ENCODE measurements at places on chromosomes 13 and 19.

- DNase-seq = no peak
Observed at GRCh38 chr13:24313439-24313838, 4.1 kb downstream of the C1QTNF9 start.

DNA sequence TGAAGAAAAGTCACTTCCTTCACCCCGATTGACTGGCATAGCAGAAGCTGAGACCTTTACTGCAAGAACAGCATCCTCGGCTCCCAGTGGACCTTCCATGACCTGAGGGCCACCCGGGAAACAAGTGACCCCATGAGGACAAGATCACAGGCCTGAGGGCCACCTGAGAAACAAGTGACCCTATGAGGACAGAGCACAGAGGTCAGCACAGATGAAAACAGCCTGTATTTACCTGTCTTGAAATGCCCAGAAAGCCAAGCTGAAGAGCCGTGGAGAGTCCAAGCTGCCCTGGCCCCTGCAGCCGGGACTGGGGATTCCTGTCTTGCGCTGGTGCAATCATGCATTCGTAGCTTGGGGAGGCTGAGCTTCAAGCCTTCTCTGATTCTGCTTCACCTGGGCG is 114.2 kb upstream of the SPACA7 start:
- DNase-seq = no peak

DNA sequence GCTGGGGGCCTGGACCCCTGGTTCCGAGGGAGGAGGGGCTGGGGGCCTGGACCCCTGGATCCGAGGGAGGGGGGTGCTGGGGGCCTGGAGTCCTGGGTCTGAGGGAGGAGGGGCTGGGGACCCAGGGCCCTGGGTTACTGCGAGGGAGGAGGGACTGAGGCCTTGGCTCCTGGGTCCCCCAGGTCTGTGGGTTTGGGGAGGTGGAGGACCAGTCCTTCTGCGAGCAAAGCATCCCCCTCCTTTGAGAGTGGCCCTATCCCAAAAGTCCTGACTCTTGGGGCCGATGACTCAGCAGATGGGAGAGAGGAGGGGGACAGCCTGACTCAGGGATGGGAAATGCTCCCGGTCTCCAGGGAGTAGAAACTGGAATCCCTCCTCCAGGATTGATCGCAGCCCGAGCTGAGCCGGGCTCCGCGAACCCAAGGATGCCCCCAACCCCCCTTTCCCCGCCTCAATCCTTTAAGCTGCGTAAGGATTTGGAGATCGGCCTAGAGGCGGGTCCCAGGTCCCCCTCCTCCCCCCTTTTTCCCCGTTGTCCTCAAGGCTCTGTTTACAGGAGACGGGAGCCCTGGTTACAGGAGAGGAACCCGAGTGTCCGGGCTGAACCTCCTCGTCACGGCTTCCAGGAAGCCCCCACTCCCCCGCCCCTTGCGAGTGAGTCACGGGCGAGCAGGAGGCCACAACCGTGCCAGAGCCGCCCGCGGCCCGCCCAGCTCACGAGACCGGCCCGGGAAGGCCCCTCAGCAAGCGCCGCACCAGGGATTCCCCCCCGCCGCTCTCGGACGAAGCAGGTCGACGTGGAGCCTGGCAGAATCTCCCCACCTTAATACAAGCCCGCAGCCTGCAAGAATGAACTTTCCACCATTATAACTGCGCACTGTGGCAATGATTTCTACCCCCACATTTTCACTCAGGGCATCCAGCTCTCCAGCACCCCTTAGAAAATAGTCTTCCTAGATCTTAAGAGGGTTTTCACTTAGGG is 3.0 kb upstream of the ZFP36 start:
- peak; percentile 89 for DNase-seq

DNA sequence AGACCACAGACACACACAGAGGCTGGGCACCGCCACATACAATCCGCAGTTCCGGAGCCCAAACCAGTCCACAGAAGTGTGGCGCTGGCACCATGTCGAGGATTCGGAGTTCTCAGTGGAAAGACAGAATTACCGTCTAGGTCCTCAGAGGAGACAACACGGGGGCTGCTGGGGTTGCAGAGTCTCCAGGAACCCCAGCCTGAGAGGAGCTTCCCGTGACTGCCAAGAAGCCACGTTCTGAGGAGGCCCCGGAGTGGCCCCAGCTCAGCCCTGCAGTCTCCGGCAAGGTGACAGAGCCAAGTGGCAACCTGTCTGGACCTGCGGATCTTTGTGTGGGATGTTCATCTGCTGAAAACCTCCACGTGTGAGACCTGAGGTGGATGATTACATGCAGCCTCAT is 7.3 kb upstream of the ADPRHL1 start:
- DNase-seq = no peak

- DNase-seq = no peak
Observed at GRCh38 chr19:45529420-45529785, 22.1 kb downstream of the VASP start.

GRCh38 chr13:101639711-101640110 is 187.2 kb downstream of the ITGBL1 start:
- no peak for DNase-seq

DNA sequence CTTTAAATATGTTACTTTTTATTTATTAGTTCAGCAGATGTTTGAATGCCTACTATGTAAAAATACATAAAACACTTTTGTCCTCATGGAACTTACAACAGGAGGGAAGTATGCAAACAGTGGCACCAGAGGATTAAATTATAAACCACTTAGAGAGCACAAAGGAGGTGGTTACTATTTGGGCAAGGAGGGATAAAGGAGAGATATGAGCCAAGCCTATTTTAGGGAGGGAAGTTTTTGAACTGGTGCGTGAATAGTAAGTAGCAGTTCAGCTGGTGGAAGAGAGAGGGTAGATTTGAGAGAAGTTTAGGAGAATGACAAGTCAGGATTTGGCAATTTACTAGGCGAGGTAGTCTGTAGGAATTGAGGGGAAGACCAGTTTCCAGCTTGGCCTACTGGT is 8.6 kb downstream of the AKAP11 start:
- no peak for DNase-seq

DNA sequence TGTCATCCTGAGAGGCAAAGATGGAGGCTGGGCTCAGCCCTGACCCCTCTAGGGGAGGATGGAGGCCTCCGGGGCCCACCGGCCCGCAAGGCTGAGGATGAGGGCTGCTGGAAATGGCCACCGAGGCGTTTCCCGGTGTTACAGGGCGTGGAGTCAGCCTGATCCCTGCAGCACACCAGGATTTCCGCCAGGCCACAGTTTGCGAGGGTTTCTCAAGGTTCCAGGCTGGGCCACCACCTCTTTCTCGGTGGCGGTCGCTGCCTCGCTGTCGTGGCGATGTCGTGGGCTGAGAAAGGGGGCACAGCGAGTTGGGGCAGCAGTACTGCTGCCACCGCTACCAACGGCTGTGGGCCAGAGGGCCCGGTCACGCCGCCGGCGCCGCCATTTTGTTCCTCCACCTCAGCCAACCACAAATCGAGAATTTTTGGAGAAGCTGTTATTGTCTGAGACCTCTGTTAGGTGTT is at the start of gene CSNK1A1L:
TSS of gene CSNK1A1L (minus strand) at position 414 of the 464 bp plus-strand sequence. CDS start at position 6, 408 bp downstream.
- DNase-seq = no peak

- no peak for DNase-seq
Observed at GRCh38 chr13:43235028-43235427, 211.6 kb downstream of the DNAJC15 start.

DNA sequence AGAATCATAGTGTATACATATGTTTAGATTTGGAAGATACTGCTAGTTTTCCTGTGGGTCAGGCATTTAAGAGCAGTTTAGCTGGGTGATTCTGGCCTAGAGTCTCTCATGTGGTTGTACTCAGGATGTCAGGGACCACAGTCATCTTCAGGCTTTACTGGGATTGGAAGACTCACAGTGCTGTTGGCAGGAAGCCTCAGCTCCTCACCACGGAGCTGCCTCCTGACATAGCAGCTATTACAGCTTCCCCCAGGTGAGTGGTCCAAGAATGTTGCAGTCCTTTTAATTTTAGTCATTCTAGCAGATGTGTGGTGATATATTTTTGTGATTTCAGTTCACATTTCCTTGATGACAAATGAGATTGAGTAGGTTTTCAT is 16.9 kb upstream of the GPR18 start:
- DNase-seq = no peak

- no peak for DNase-seq
Observed at GRCh38 chr13:90770334-90770733, 577.2 kb upstream of the MIR17HG start.

- no peak for DNase-seq
Observed at GRCh38 chr19:12983542-12984142, 11.6 kb upstream of the NFIX start.

- no peak for DNase-seq
Observed at GRCh38 chr19:49896863-49897621, at the start of gene IL4I1. Gene IL4I1 (minus strand): TSS chr19:49896887. CDS start chr19:49896160, 727 bp downstream.

GRCh38 chr13:98141509-98142379 is 1.1 kb upstream of the FARP1 start:
- DNase-seq = no peak

DNA sequence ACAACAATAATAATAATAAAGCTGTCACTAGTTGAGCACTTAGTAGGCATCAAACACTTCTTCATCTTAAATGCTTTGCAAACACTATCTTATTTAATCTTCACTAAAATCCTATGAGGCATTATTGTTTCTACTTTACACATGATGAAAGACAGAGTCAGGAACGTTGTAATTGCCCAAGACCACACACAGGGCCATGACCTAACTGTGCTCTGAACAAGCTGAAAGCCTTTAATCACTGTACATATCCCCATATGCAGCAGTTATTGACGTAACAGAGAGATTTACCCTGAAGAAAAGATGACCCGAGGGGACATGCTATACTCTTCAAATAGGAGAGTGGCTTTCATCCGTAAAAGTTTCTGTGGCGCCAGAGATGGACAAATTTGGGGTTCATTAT is 53.0 kb downstream of the SACS start:
- DNase-seq = no peak

GRCh38 chr13:87130423-87130822 is 540.7 kb upstream of the SLITRK5 start:
- DNase-seq = no peak

DNA sequence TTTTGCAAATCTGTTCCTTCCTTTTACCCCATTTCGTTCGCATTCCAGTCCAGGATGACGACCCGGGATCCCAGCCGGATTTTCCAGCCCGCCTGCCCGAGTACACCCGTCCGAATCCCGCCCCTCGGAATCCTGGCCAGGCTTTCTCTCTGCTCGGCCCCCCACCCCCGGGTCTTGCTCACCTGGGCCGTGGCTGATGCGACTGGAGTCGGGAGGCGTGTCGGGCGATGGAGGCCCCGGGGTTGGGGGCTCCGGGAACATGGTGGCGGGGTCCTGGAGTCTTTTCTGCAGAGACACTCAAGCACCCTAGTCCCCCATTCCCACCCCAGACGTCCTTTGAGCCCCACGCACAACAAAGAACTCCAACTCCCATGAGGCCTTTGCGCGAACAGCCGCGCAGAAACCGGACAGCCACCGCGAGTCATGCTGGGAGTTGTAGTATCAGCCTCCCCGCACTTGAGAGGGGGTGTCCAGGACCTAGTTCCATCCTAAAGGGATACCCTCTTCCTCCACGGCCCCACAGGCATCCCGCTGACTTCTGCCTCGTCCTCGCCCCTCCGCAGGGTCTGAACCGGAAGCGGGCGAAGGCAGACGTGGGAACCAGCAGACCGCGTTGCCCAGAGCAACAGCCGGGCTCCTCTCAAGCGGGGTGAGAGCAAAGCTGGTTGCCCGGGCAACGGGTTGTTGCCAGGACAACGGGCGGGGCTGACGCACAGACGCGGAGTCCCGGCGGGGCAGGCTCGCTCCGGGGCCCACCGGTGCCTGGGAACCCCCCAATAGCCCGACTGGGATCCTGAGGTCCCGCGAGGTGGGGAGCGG is 1.1 kb downstream of the SYT5 start:
- no peak for DNase-seq

GRCh38 chr19:7873304-7874075 is 700 bp downstream of the PRR36 start:
- no peak for DNase-seq

- DNase-seq = no peak
Observed at GRCh38 chr19:49084206-49085019, 838 bp upstream of the SNRNP70 start.

DNA sequence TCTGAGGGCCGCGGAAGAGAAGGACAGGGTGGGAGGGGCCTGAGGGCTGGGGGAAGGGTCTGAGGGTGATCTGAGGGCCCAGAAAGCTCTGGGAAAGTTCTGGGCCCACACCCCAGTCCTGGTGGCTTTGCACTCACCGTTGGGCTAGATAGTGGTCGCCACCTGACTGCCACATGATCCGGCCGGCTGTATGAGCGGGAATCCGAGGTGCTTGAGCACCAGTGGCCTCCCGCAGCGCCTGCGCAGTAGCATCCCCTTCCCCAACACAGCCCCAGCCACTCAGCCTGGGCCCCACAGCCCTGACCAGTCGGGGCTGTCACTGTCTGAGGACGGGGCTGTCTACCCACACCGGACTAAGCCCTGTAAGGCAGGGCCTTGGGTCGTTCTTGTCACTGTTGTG is 15.0 kb downstream of the PRODH2 start:
- no peak for DNase-seq

- no peak for DNase-seq
Observed at GRCh38 chr13:71722206-71722605, 144.8 kb downstream of the DACH1 start.

GRCh38 chr13:74871369-74872070 is 610.4 kb downstream of the TBC1D4 start:
- no peak for DNase-seq

DNA sequence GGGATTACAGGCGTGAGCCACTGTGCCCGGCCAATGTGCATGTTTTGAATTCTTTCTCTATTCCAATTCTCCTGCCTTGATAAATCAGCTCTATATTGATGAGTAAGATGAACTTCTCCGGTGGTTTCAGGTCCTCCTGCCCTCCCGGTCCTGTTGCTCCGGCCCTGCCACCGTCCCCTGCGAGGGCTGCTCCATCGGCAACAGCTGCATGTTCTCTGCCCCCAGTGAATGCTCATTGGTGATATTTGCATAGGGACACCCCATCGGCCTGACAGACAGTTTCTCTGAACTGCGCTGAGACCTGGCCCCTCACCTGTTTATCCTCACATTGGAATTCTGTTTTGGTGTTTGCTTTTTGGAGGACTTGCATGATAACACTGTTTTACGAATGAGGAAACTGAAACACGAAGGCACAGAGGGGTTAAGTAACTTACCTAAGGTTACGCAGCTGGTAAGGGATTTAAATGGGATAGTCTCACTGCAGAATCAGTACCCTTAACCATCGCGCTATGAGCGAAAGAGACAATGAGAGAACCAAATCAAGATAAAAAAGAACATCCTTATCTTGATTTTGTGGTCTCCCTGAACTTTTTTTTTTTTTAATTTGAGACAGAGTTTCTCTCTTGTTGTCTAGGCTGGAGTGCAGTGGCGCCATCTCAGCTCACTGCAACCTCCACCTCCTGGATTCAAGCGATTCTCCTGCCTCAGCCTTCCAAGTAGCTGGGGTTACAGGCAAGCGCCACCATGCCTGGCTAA is 32.2 kb downstream of the ZNF557 start:
- no peak for DNase-seq

GRCh38 chr13:47455626-47456025 is 545.4 kb downstream of the SUCLA2 start:
- no peak for DNase-seq

Measured in esophagus squamous epithelium (tissue), 5 donors.